ENCODE measurements at places on chromosomes 1 and 21.

DNA sequence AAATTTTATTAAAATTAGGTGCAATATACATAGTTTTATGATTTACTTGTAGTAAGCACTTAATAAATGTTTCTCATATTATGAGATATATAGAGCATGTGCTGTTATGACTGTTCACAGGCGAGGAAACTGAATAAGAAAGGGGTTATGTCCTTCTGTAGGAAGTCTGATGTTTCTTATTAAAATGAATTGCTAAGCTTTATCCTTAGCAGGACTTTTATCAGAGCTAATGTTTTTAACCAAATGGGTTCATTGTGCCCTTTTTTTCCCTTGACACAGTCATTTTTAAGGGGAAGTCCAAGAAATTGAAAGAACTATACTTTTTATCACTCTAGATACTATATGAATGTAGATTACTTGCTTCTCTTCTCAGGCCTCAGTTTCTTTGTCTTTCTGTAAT lies 285.2 kb downstream of the PTPRC start:
- DNase-seq, result no peak

DNA sequence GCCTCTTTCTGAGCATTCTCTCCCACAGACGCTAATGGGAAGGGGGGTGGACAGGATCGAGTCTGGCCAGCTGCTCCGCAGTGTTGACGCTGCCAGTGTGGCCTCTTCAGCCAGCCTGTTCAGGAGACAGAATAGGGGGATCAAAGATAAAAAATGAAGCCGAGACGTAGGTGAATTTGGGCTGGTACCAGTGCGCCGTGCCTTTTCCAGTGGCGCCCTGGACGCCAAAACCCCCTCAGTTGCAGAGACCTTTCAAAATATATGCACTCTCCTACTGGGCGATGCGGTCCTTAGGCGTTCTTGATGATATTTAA lies 1.1 kb downstream of the TTC3 start:
- DNase-seq, result no peak

GRCh38 chr1:223849352-223850254 lies 3.9 kb upstream of the TP53BP2 start:
- no peak for DNase-seq

DNA sequence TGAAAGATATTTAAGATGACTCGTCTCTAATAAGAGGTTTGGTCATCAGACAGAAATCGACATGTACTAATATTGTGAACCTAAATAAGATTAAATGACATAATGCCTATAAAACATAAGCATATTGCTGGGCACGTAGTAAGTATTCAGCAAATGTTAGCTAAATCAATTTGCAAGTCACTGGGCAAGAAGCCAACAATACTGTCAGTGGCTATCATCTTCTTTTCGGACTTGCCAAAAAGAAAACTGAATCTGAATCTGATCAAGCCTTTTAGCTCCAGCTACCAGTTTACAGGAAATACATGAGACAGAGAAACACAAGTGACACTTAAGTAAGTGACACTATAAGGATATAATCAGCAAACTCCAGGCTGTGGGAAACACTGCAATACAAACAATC lies 46.0 kb downstream of the RPL5 start:
- no peak for DNase-seq

- DNase-seq, result no peak
These were observed 87.6 kb downstream of the MTR start for GRCh38 chr1:236882678-236883077.

DNA sequence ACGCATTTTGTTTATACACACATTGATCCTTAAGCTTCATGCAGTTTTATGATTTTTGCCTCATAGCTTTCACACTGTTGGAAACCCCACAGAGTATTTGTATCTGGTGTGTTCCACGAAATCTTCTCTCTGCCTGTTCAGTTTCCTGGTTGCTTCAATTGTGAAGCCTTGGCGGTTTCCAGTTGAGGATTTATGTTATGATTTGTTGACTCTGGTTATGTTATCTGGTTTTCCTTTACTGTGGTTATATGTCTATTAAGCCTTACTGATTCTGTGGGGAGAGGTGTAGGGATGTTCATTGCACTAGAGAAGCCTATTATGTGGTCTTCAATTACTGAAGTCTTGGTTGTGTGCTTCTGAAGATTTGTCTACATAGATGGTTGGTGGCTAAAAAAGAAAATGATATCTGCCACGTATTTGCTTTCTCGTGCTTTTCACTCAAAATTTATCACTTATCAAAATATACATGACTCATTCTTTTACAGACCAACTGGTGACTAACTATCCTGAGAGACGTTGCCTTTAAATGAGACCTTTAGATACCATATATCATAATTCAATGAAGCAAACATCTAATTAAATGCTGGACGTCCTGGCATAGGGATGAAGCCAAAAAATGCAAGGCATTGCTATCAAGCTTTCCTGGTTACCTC lies 488.0 kb upstream of the B3GALT2 start:
- no peak for DNase-seq

DNA sequence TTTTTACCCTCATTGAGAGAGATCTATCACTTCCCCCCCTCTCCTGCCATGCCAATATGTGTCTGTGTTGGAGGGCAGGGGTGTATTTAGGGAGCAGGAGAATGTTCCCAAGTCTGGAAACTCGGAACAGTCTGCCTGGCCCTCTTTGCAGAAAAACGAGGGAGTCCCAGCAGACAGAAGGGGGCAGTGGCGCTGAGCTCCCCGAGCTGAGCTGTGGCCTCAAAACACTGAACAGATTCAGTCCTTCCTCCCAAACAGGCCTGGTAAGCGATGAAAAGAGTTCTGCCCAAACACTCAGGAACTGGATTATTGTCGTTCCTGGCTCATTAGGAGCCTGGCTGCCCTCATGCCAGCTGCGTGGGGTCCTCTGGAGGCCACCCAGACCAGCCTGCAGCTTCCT lies 981 bp downstream of the CLDN14 start:
- DNase-seq, result no peak

GRCh38 chr1:9473032-9473807 lies 66.0 kb upstream of the SLC25A33 start:
- DNase-seq, result no peak

- no peak for DNase-seq
These were observed 240.6 kb downstream of the BRINP2 start for GRCh38 chr1:177411381-177411780.

DNA sequence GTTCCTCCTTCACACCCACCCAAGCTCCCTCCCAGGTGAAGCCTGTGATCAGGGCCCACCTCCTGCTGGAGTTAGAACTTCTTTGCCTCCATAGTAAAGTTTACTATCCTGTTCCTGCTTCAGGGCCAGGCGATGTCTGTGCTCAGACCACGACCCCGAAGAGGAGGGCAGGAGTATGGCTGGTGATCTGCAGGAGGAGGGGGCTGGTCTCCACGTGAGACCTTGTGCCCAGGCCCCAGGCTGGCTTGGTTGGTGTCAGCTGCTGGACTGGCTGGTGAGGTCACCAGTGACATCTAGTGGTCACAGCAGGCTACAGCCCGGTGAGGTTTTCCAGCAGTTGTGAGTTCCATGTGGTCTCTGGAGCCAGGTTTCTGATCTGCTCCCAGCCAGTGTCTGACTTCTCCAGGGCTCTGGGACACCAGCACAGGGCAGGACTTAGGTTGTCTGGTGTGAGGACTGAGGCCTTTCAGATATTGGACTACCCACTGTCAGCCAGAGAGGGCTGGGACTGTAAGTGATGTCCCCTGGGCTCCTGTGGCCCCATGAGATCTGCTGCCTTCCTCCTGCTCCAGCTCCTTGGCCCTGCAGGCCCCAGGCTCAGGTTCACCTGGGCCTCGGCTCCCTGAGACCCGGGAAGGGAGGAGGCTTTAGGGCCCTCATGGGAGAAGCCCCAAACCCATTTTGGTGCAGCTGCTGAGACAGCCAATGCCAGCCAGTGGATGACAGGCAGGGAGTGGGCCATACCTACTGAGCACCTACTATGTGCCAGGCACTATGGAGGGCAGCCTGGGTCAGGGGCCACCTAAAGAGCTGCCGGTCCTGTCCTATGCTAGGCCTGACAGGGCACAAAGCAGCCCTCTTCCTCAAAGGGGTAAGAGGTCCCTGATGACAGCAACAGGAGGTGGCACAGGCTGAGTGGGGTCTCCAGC lies 6.0 kb upstream of the UBL4B start:
- DNase-seq, result no peak

- DNase-seq, result no peak
These were observed 8.6 kb downstream of the PRKACB start for GRCh38 chr1:84152649-84153056.

DNA sequence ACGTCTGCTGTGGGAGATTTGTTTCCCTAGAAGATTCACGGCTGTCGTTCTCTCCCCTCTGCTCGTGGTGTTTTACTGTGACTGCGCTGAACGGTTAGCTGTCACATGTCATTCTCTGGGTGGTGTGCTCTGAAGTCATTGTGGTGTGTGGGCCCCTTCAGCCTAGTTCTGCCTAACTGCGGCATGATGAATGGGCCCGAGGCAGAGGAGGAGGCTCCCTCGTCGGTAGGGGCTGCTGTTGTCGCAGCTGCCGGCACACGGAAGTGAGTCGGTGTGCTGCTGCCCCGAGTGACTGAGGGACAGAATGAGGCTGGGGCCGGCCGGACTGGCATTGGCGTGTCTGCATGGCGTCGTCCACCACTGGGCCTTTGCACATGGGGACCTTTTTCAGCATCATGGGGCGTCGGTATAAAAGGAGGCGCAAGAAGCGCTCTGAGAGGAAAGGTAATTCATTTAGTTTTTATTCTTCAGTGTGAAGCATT lies 77.9 kb downstream of the ADARB1 start:
- DNase-seq, result no peak

DNA sequence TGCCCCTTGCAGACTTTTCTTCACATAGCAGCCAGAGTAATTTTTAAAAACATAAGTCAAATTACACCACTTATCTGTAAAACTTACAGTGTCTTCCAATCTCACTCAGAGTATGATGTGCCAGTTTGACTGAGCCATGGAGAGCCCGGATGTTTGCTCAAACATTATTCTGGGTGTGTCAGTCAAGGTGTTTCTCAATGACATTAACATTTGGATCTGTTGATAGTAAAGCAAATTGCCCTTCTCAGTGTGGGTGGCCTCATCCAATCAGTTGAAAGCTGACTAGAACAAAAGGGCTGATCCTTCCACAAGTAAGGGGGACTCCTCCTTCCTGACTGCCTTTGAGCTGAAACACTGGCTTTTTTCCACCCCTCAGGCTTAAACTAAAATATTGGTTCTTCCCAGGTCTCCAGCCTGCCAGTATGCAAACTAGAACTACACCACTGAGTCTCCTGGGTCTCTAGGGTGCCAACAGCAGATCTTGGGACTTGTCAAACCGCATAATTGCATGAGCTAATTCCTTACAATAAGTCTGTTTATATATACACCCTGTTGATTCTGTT lies 157.9 kb upstream of the CTTNBP2NL start:
- no peak for DNase-seq

GRCh38 chr1:2046174-2046917 lies 3.9 kb upstream of the PRKCZ start:
- no peak for DNase-seq

- no peak for DNase-seq
These were observed 88.0 kb downstream of the SIK1 start for GRCh38 chr21:43338951-43339350.

GRCh38 chr1:115166531-115167091 lies 77.3 kb upstream of the TSPAN2 start:
- DNase-seq, result no peak

- DNase-seq, result no peak
These were observed 55.9 kb downstream of the CDC7 start for GRCh38 chr1:91556556-91556955.

DNA sequence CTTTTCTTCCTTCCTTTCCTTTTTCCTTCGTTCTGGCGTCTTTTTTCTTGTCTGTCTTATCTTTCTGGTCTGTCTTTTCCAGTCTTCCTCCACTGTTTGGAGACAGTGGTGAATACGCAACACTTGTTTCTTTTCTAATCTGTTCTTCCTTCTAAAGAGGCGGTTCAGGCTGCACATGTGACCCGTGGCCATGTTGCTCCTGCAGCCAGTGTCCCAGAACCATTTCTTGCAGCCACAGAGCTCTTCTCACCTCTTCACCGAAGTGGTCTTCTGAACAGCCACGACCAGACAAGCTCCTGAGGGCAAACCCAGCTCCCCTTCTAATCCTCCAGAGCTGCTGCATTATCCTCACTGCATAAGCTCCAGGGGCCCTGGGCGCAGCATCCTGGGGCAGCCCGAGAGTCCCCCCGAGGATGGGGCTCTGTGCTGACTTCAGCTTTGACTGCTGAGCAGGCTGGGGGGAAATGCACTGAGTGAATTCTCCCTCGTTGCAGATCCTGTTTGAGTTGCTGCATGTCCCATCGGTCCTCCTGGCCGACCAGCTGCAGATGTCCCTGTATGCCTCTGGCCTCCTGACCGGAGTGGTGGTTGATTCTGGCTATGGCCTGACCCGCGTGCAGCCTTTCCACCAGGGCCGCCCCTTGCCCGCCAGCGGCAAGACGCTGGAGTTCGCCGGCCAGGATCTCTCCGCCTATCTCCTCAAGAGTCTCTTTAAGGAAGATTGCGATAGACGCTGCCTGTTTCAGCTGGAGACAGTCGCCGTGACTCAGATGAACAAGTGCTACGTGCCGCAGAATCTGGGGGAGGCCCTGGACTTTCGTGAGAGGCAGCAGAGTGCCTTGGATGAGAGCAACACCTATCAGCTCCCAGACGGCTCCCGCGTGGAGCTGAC lies 70.4 kb downstream of the ACTL8 start:
- no peak for DNase-seq

DNA sequence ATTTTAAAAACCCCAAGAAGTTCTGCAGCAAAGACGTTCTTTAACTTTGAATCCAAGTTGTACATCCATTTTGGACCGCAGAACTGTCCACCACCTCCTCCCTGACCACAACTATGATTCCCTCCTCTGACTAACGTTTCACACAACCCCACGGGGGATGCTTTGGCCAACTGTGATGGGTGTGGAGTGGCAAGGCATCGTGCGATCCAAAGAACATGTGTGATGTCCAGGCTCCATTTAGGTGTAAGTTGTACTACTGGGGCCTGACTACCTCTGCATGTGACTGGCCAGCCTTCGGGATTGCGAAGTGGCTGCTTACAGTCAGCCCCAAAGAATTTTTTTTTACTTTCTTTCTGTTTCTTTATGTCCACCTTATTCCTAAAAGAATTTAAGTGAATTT lies 6.7 kb downstream of the KCNJ15 start:
- DNase-seq, result no peak

GRCh38 chr1:43924516-43924915 lies 9.1 kb upstream of the ARTN start:
- DNase-seq, result no peak

GRCh38 chr1:38129971-38130370 lies 83.4 kb upstream of the POU3F1 start:
- no peak for DNase-seq

DNA sequence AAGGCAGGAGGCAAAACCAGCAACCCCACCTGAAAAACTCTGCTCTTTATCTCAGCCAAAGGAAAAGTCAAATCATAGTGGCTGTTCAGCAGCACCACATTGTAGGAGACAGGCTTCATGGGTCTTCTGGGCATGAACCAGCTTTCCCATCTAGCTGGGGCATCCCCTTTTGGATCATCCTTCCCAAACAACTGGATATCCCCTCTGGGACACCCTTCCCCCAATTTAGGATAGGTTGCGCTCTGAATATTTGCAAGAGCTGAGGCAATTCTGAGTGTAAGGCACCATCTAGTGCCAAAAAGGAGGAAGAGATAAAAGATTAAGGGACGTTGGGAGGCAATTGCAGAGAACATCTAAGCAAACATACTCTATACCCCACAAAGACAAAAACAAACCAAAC lies 295.8 kb downstream of the MATN1 start:
- no peak for DNase-seq

GRCh38 chr1:68210829-68211228 lies 21.5 kb downstream of the WLS start:
- no peak for DNase-seq

- DNase-seq, result no peak
These were observed 102.7 kb upstream of the C21orf91 start for GRCh38 chr21:17921579-17922530.

Measured in activated CD4-positive, CD25-positive, alpha-beta regulatory T cell (primary cell).